ENCODE measurements at places on chromosomes 16 and 17. TPM values are rescaled to one million over a fixed set of nuclear protein-coding genes. Genes with fewer than 3 reads are reported as not detected.

DNA sequence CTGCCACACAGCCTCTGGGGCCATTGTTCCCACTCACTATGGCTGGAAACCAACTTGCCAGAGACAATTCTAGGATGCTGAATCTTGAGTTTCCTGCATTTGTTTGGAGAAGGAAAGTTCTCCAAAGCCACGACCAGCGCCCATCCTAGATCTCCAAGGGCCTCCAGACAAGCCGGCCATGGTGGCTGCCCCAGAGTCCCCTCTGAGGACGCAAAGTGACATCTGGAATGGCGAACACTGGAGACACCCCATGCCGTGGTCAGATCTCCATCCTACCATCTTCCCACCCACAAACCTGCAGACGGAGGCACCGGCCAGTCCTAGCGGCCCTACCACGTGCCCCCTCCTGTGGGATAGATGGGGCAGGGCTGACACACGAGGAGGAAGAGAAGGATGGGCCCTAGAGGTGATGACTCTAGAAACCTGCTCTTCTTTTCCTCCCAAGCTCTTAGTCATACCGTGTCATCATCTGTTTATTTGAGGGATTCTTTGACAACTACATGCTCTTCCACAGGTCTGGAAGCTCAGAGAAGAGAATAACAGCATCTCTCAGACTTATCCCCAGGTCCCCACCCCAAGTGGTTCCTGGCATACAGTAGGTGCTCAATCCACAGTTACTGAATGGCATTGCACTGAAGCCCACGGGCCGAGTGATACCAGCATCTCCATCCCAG is 71.3 kb downstream of the MYH11 start:
- H3K27ac ChIP-seq = peak overlapping the region; percentile 77
- no peaks in the 10 kb centered on the region for H3K27me3 ChIP-seq
- H3K36me3 ChIP-seq = peaks cover 66% of the 10 kb centered on the region
- H3K4me1 ChIP-seq = peaks cover 26% of the 10 kb centered on the region

Gene LCMT1
- 2.6 TPM for total RNA-seq

- DNase-seq = no peak
- no peaks in the 10 kb centered on the region for H3K4me1 ChIP-seq
- no peaks in the 10 kb centered on the region for H3K27me3 ChIP-seq
- peaks cover 16% of the 10 kb centered on the region for H3K36me3 ChIP-seq
- H3K27ac ChIP-seq = no peak overlapping the region
Measured at GRCh38 chr17:44416558-44417289, 27.3 kb upstream of the ITGA2B start.

GRCh38 chr17:71656964-71657858 is 463.6 kb upstream of the SOX9 start:
- DNase-seq = no peak
- H3K36me3 ChIP-seq = no peaks in the 10 kb centered on the region
- H3K4me1 ChIP-seq = no peaks in the 10 kb centered on the region
- no peak overlapping the region for H3K27ac ChIP-seq

GRCh38 chr16:79843631-79844043 is 243.1 kb upstream of the MAF start:
- no peak overlapping the region for H3K4me3 ChIP-seq
- H3K36me3 ChIP-seq = no peaks in the 10 kb centered on the region
- H3K27me3 ChIP-seq = no peaks in the 10 kb centered on the region
- no peak for DNase-seq

DNA sequence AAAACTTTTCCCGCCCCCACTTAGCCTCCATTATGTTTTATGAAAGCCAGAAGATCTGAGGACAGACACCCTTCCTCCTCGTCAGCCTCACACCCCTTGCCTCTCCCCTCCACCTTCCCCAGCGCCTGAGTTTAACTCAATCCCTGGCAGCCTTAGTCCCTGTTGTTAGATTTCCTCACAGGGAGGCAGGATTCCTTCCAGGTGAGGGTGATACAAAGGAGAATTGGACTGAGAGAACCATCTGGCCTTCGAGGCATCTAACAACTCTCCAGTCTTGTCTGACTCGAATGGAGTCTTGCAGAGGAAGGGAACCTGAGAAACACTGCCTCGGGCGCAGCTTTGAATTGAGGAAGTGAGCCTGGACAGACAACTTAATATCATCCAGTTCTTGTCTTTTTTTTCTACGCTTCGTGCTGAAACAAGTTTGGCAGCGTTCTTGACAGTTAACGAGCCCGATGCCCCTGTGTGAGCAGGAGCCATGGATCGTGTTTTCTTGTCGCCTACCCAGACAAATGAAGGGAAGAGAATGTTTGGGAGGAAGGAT is 1.3 kb upstream of the ZNF768 start:
- DNase-seq = no peak
- peak overlapping the region; percentile 14 for H3K4me3 ChIP-seq
- H3K4me1 ChIP-seq = no peaks in the 10 kb centered on the region
- peak overlapping the region; percentile 93 for H3K27ac ChIP-seq
- H3K27me3 ChIP-seq = no peaks in the 10 kb centered on the region

Gene BICDL2
- total RNA-seq = not detected

- peaks cover 8% of the 10 kb centered on the region for H3K4me1 ChIP-seq
- no peak overlapping the region for H3K27ac ChIP-seq
- peaks cover 30% of the 10 kb centered on the region for H3K36me3 ChIP-seq
- no peaks in the 10 kb centered on the region for H3K27me3 ChIP-seq
Measured at GRCh38 chr17:79949656-79950209, 85.9 kb downstream of the TBC1D16 start.

Gene RHBDL1
- total RNA-seq = 1.1 TPM

DNA sequence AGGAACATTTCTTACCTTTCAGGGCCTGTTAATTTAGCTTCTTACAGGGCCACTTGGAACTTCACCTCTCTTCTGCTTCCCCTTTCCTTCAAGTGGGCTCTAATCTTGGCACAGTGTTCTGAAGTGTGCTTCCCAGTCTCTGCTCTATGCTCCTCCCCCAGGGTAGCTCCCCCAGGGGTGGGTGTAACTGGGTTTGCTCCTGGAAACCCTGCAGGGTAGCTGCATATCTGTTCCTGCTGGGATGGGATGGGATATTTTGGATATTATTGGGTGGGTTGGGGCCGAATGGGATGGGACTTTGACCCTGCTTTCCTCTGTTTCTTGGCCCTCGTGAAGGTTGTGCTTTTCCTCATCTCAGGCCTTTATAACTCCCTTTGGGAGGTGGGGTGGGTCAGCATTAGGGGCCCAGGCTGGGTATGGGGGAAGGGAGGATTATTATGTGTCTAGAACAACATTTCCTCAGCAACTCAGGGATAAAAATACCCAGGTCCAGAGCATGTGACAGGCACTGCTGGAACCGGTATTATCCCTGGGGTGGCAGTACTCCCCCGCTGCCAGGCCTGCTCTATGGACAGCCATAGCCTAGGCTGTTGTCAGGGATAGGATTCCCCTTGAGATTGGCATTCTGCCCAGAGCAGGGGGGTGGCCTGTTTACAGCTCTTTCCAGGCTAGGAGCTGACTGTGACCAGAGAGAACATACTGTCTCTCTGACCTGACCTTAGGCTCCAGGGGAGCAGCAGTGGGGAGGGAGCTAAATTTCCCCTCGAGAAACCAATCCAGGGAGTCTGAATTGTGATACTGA is 5.0 kb downstream of the NFE2L1 start:
- peaks cover 22% of the 10 kb centered on the region for H3K36me3 ChIP-seq
- H3K27ac ChIP-seq = peak overlapping the region; percentile 90
- peak; percentile 77 for DNase-seq
- peak overlapping the region; percentile 39 for H3K4me3 ChIP-seq
- H3K4me1 ChIP-seq = peaks cover 47% of the 10 kb centered on the region

- no peaks in the 10 kb centered on the region for H3K36me3 ChIP-seq
- no peaks in the 10 kb centered on the region for H3K27me3 ChIP-seq
- H3K27ac ChIP-seq = peak overlapping the region; percentile 84
- DNase-seq = peak; percentile 79
Measured at GRCh38 chr17:2172999-2173398, 118.1 kb downstream of the HIC1 start.

Gene ACE
- total RNA-seq = 72.6 TPM

Gene NOXO1
- total RNA-seq = not detected

Gene WFIKKN1
- total RNA-seq = not detected

DNA sequence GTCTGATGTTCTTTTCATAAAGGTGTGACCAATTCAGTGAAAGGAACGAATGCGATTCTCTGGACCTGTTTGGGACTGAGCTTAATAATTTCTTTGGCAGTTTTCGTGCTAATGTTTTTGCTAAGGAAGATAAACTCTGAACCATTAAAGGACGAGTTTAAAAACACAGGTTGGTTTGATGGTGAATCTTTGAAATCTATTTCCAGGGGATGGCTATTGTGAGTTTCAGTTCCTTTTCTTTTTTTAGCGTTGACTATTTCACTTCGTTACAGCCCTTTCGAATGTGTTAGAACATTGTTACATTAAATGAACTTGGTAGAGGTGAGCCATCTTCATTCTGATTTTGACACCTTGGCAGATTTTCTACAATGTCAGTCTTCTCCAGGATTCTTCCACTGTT is 1.2 kb downstream of the TNFRSF17 start:
- no peaks in the 10 kb centered on the region for H3K4me1 ChIP-seq
- H3K27ac ChIP-seq = no peak overlapping the region
- no peak overlapping the region for H3K4me3 ChIP-seq
- no peaks in the 10 kb centered on the region for H3K36me3 ChIP-seq
- no peaks in the 10 kb centered on the region for H3K27me3 ChIP-seq

Gene EFCAB5
- 1.1 TPM for total RNA-seq
